ENCODE measurements at places on chromosomes 2 and 18. TPM values are rescaled to one million over a fixed set of nuclear protein-coding genes. Genes with fewer than 3 reads are reported as not detected.
A peak's percentile ranks its signal among the peaks of the same experiment; 100 is the strongest.

POU3F3 gene
- 0.53 TPM for total RNA-seq

DNA sequence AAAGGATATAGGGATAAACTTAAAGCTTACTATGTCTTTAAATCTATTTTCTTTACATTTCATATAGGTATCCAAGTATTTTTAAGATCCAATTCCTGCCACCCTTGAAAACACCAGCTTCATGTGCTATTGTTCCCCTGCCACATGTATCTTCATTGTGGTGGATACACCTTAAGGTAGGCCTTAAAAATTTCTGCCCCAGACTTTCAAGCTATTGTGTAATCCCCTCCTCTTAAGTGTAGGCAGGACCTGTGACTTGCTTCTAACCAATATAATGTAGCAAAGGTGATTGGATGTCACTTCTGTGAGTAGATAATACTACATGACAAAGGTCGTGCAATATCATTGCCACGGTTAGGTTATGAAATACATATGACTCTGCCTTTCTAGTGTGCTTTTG, 119.5 kb downstream of the RAD51AP2 start:
- no peak overlapping the region for H3K4me3 ChIP-seq
- H3K36me3 ChIP-seq, result no peaks in the 10 kb centered on the region
- H3K27ac ChIP-seq, result no peak overlapping the region

GRCh38 chr2:37870829-37871228, 54.3 kb upstream of the RMDN2 start:
- H3K4me1 ChIP-seq, result peaks cover 89% of the 10 kb centered on the region
- H3K27me3 ChIP-seq, result no peaks in the 10 kb centered on the region
- H3K4me3 ChIP-seq, result no peak overlapping the region
- H3K27ac ChIP-seq, result peak overlapping the region; percentile 82

DNA sequence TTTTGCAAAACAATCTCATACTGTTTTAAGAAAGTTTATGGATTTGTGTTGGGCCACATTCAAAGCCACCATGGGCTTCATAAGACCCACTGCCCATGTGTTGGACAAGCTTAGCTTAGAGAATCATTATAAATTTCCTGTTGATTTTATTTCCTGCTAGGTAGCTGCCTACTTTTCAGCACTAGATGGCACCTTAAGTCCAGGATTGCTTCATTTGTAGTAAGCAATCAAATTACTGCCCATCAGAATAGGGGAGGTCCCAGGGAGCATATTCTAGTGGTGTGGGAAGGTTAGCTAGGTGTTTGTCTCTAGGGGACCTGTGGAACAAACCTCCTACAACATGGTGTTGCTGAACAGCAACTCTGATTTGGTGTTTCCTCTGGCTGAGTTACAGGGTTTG, 11.0 kb upstream of the DCDC2C start:
- no peak overlapping the region for H3K4me3 ChIP-seq
- no peak for DNase-seq
- H3K27me3 ChIP-seq, result no peaks in the 10 kb centered on the region
- no peak overlapping the region for H3K27ac ChIP-seq
- H3K36me3 ChIP-seq, result no peaks in the 10 kb centered on the region
- H3K4me1 ChIP-seq, result no peaks in the 10 kb centered on the region

MDH1B gene
- 2.8 TPM for total RNA-seq

- no peak overlapping the region for H3K4me3 ChIP-seq
- H3K4me1 ChIP-seq, result no peaks in the 10 kb centered on the region
- DNase-seq, result no peak
- peaks cover 24% of the 10 kb centered on the region for H3K36me3 ChIP-seq
Measured at GRCh38 chr18:9859232-9859631, 26.5 kb upstream of the TXNDC2 start.

DNA sequence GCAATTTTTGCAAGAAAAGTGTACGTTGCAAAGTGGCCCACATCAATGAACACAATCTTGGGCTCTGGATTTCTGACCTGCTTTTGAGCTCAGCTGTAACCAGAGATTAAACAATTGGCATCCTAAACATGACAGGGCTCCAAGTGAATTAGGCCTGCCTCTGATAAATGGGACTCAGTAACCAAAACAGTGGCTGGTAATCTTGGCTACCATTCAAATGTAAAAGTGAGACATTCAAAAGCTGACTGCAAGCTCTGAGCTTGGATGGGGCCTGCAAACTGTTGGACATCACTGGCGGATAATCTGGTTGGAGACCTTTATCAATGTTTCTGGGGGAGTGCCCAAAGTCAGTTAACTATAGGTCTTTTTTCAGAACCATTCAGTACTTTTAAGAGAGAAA, 160.7 kb downstream of the RAB3GAP1 start:
- no peak overlapping the region for H3K4me3 ChIP-seq
- DNase-seq, result no peak
- H3K4me1 ChIP-seq, result peaks cover 15% of the 10 kb centered on the region

DNA sequence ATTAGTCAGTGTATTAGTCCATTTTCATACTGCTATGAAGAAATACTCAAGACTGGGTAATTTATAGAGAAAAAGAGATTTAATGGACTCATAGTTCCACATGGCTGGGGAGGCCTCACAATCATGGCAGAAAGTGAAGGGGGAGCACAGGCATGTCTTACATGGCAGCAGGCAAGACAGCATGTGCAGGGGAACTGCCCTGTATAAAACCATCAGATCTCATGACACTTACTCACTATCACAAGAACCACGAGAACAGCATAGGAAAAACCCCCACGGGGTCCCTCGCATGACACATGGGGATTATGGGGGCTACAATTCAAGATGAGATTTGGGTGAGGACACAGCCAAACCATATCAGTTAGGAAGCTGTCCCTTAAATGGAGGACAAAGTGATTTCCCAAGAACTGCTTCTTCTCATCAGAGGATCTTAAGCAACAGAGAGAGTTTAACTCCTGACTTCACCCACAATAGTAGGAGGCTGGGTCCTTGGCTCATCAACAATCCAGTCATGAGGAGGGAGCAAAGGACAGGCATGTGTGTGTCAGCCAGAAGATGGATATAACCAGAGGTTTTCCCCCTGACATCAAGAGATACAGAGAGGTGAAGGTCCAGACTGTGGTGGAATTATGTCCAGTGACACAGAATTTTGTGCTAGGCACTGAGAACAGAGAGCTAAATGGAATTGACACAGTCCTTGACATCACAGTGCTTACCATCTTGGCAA, 203.8 kb upstream of the SH3BP4 start:
- H3K27me3 ChIP-seq, result peaks cover 3% of the 10 kb centered on the region
- DNase-seq, result no peak
- H3K4me1 ChIP-seq, result no peaks in the 10 kb centered on the region

DNA sequence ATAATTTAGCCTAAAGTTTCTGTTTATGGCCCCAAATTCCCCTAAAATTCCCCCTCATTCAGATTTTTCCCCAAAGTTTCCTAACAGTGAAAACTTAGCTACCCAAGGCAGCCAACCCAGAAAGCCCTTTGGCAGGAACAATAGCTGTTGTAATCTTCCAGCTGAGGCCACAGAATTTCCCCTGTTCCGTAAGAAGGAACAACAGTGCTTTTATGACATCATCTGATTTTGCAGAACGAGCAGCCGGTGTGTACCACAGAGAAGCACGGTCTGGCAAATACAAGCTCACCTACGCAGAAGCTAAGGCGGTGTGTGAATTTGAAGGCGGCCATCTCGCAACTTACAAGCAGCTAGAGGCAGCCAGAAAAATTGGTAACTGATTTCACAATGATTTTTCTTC, 6.3 kb downstream of the TNFAIP6 start:
- DNase-seq, result peak; percentile 9
- no peak overlapping the region for H3K27ac ChIP-seq
- H3K36me3 ChIP-seq, result no peaks in the 10 kb centered on the region
- H3K4me3 ChIP-seq, result no peak overlapping the region
- no peaks in the 10 kb centered on the region for H3K4me1 ChIP-seq

STAT4 gene
- 2.7 TPM for total RNA-seq

GRCh38 chr18:65025756-65026155, 725.1 kb upstream of the CDH7 start:
- no peaks in the 10 kb centered on the region for H3K36me3 ChIP-seq
- no peaks in the 10 kb centered on the region for H3K27me3 ChIP-seq
- no peaks in the 10 kb centered on the region for H3K4me1 ChIP-seq
- DNase-seq, result no peak

DNA sequence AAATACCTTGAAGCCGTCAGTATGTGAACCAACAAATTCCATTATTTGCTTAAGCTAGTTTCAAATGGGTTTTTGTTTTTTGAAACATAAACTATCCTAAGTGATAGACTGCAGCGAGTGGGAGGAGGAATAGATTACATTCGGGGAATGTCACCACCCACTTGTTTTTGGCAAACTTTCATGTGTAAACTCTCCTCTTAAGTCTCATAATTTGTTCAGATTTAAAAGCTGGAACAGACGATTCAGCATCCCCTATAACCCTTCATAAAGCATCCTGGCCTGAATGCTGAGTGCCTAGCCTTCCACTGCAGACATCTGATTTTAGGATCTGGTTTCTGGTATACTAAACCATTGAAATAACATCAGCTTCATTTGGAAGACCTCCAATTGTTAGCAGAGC, 51.0 kb downstream of the CPO start:
- no peak overlapping the region for H3K4me3 ChIP-seq
- H3K27me3 ChIP-seq, result no peaks in the 10 kb centered on the region
- no peak for DNase-seq

ONECUT2 gene
- 0.05 TPM for total RNA-seq

GRCh38 chr2:25283921-25284320, 57.8 kb downstream of the DNMT3A start:
- peaks cover 36% of the 10 kb centered on the region for H3K4me1 ChIP-seq
- no peak overlapping the region for H3K4me3 ChIP-seq
- H3K27ac ChIP-seq, result no peak overlapping the region
- no peaks in the 10 kb centered on the region for H3K36me3 ChIP-seq
- no peak for DNase-seq

GRCh38 chr18:41630232-41630886, 324.7 kb upstream of the PIK3C3 start:
- no peaks in the 10 kb centered on the region for H3K36me3 ChIP-seq
- no peak overlapping the region for H3K27ac ChIP-seq
- no peaks in the 10 kb centered on the region for H3K27me3 ChIP-seq
- no peak overlapping the region for H3K4me3 ChIP-seq
- H3K4me1 ChIP-seq, result no peaks in the 10 kb centered on the region
- DNase-seq, result no peak

VWC2L gene
- not detected for total RNA-seq

TMEM163 gene
- total RNA-seq, result 0.19 TPM

DNA sequence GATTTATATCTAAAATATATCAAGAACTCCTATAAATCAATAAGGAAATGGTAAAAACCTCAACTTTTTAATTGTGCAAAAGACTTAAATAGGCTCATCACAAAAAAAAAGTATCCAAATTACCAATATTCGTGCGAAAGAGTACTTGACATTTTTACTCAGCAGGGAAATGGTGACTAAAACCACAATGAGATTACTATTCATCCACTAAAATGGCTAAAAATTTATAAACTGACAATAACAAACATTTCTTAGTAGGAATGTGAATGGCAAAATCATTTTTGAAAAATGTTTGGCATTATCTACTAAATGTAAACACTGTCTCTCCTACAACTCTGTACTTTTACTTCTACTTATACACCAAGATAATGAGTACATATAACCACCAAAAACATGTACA, 184.8 kb upstream of the RND3 start:
- no peaks in the 10 kb centered on the region for H3K4me1 ChIP-seq
- H3K27ac ChIP-seq, result no peak overlapping the region
- H3K27me3 ChIP-seq, result no peaks in the 10 kb centered on the region
- DNase-seq, result no peak

DNA sequence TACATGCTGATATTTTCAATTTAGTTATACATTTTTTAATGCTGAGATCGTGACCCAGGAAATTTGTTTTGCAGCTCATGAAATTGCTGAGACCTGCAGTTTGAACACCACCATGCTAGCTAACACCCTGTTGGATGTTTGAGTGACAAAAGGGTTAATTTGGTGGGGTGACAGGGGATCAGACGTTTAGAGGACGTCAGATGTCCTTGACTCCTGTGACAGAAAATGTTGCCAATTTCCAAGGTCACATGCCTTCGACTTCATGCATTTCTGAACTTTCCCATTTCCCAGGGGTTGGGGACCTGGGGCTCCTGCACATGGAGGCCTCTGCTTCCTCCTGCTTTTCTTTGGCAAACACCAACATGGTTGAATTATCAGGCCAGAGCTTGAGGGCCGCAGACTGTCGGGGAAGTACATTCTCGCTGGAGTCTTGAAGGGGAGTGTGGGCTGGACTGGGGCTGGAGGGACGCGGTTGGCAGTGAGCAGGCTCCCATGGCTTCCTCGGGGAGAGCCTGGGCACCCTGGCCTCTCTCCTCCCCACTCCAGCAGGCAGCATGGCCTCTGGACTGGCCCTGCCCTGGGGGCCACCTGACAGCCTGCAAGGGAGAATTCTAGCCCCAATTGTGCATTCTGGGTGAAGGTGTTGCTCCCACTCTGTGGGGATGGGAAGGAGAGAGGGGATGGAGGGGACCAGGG, 73.1 kb downstream of the CTIF start:
- DNase-seq, result no peak
- no peaks in the 10 kb centered on the region for H3K36me3 ChIP-seq
- no peak overlapping the region for H3K27ac ChIP-seq
- peaks cover 82% of the 10 kb centered on the region for H3K4me1 ChIP-seq

DNA sequence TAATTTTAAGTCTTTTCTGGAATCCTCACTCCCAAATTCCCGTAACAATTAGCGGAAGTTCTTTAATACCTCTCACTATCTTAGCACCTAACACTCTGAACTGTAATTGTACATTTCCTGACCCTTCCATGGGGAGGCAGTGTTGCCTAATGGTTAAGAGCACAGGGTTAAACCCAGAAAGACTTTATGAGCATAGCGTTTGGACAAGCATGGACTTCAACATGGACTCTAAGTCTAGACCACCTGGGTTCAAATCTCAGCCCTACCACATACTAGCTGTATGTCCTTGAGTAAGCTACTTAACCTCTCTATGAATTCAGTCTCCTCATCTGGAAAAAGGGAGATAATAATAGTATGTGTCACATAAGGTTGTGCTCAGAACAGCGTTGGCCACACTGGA, 13.0 kb downstream of the ANTXR1 start:
- no peak overlapping the region for H3K27ac ChIP-seq
- H3K36me3 ChIP-seq, result no peaks in the 10 kb centered on the region
- H3K27me3 ChIP-seq, result no peaks in the 10 kb centered on the region
